ENCODE measurements at places on chromosomes 12 and 14.

DNA sequence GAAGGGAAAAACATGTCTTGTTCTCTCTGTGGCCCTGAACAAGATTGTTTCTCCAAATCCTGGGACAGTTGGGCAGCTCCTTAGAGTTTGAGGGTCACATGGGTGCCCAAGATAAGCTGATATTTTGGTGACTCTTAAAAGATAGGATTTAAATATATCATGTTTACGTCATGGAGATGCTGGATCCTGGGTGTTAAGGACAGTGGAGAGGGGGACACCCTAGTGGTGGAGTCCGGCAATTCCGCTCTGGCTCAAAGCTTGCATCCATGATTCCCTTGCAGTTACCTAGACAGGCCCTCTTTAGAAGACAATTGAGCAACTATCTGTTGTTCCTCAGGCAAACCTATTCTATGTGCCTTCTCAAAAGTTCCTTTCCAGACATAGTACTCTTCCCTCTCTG lies 101.8 kb downstream of the CMKLR1 start:
- no peak for DNase-seq

GRCh38 chr14:26415618-26416123 lies 182.2 kb downstream of the NOVA1 start:
- DNase-seq, result no peak

DNA sequence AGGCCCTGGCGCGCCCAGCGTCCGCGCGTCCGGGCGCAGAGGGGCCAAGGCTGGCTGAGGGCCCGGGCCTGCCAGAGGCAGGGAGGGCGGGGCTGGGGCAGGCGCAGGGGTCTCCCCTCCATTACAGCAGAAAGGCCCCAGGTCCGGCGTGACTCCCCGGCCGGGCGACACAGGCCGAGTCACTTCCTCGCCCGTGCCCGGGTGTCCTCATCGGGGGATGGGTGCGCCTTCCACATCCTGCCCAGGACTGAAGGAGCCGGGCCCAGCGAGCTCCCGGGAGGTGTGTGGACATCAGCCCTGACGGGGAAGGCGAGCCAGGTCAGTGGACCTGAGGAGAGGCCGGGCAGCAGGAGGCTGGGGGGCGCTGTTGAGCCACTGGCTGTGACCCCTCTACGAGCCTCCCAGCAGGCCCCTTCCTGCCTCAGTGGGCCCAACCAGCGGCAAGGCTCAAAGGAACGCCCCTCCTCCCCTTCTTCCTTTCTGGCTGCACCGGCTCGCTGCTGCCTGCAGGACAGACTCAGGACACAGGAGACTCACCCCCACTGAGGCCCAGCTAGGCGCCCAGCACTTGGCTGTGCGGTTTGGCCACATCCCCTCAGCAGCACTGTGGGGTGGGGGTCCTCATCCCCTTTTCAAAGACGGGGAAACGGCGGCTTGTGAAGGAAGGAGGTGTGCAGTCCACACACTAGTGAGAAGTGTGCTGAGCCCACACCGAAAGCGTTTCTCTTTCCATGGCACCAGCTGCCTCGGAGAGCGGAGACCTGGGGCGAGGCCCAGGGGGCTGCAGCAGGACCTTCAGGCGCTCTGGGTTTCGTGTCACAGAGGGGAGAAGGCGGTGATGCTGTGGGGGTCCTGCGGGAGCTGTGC lies 606 bp downstream of the TNFAIP2 start:
- no peak for DNase-seq

DNA sequence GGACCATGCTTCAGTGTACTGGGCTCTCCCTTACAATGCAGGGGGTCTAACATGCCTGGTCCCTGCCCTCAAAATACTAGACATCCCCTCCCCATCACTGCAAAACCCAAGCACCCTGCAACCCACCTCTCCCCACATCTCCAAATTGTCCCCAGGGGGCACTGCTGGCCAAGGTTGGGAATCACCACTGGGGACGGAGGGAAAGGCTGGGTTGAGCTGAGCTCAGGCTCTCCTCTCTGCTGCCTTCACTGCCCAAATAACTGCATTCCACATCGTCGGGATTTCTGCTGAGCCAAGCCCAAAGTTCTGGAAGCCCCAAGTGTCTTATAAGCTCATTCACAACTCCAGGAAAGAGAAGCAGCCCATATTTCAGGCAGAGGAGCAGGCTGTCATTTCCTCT lies 69.6 kb downstream of the NT5DC3 start:
- DNase-seq, result no peak

- DNase-seq, result no peak
Observed at GRCh38 chr12:71135812-71136176, 22.0 kb downstream of the TSPAN8 start.

DNA sequence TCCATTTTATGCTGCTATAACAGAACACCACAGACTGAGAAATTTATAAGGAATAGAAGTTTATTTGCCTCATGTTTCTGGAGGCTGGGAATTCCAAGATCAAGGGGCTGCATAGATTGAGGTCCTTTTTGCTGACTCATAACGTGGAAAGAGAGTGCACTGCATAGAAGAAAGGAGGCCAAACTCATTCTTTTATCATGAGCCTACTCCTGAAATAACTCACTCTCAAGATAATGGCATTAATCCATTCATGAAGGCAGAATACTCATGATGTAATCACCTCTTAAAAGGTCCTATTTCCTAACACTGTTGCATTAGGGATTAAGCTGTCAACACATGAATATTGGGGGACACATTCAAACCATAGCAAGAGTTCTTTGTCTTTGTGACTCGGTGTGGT lies 60.0 kb upstream of the FBXO33 start:
- no peak for DNase-seq

DNA sequence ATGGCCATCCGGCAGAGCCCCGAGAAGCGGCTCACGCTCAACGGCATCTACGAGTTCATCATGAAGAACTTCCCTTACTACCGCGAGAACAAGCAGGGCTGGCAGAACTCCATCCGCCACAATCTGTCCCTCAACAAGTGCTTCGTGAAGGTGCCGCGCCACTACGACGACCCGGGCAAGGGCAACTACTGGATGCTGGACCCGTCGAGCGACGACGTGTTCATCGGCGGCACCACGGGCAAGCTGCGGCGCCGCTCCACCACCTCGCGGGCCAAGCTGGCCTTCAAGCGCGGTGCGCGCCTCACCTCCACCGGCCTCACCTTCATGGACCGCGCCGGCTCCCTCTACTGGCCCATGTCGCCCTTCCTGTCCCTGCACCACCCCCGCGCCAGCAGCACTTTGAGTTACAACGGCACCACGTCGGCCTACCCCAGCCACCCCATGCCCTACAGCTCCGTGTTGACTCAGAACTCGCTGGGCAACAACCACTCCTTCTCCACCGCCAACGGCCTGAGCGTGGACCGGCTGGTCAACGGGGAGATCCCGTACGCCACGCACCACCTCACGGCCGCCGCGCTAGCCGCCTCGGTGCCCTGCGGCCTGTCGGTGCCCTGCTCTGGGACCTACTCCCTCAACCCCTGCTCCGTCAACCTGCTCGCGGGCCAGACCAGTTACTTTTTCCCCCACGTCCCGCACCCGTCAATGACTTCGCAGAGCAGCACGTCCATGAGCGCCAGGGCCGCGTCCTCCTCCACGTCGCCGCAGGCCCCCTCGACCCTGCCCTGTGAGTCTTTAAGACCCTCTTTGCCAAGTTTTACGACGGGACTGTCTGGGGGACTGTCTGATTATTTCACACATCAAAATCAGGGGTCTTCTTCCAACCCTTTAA lies 1.5 kb downstream of the FOXG1 start:
- DNase-seq, result no peak

DNA sequence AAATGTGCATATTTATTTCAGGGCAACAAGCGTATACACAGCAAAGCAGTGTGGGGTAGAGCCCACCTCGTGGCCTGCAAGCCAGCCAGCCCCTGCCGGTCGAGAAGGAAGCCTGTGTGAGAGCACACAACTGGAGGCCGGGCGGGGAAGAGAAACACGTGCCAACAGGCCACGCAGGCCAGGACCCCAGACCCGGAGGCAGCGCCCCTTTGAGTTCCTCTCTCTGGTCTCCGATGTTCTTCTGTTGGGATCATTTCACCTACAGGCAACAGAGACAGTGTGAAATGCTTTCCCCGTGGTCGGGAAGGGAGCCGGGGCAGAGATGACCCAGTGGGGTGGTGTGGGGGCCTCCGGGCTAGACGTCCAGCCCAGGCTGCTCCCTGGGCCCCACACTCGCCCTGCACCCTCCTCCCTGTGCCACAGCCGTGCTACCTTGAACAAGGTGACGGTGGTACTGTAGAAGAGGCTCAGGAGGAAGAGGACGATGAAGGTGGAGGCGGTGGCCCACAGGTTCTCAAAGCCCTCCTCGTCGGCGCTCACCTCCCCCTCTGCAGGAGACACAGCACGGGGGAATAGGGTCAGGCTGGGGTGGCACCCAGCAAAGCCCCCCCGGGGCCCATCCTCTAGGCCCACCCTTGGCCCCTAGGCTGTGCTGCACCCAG lies 325.5 kb downstream of the TMEM121 start:
- no peak for DNase-seq
